CD8-positive, alpha-beta memory T cell (primary cell): ENCODE measurements at places on chromosomes 7 and 10. TPM values are rescaled to one million over a fixed set of nuclear protein-coding genes. Genes with fewer than 3 reads are reported as not detected.

DNA sequence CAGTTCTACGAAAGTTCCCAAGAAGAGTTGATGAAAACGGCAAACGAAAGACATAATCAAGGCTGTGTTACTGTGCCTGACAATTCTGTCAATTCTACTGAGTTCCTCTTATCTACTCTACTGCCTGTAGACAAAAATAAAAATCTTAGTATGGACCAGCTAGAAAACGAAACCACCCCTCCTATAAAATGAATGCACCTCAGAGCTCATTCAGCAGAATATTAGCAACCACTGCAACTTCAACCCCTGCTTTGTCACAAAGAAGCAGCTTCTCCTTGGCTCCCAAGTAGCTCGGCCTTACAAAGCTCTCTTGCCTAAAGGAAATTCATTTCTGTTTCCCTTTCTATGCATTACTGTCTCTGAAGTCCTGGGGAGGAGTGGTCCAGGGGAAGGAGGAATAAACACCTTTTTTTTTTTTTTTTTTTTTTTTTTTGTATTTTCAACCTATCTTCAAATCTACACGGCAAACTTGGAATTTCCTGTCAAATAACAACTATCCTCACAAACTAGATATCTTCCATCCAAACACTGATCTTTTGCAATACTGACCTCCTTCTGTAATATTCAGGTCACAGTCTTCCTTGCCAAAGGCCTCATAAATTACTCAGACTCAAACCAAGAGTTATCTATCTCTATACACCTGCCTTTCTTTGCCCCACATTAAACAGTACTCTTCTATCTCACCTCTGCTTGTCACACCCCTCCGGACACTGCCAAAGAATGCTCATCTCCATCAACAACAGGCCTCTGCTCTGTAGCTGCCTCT lies 74.3 kb downstream of the GLI3 start:
- H3K36me3 ChIP-seq: no peaks in the 10 kb centered on the region
- no peaks in the 10 kb centered on the region for H3K4me1 ChIP-seq
- H3K27me3 ChIP-seq: no peaks in the 10 kb centered on the region
- H3K27ac ChIP-seq: no peak overlapping the region
- DNase-seq: no peak

DNA sequence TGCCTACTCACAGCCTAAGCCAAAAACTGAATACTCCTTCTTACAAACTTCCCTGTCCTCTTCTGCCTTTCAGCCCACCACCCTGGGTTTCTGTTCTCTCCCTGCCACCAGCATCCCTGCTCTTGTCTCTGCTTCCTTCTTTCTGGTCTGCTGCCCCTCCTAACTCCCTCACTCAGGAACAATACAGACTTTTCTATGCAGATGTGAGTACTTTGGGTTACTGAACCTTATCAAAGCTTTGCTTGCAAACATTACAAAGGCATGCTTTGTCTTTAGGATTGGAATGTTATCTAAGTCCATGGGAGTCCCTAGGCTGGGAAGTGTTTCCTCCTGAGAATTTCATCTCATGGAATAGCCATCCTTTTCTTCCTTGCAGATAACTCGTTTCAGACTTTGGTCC lies 28.9 kb downstream of the CNNM1 start:
- no peak overlapping the region for H3K4me3 ChIP-seq
- H3K4me1 ChIP-seq: no peaks in the 10 kb centered on the region
- no peak for DNase-seq
- H3K36me3 ChIP-seq: no peaks in the 10 kb centered on the region
- no peaks in the 10 kb centered on the region for H3K27me3 ChIP-seq

DNA sequence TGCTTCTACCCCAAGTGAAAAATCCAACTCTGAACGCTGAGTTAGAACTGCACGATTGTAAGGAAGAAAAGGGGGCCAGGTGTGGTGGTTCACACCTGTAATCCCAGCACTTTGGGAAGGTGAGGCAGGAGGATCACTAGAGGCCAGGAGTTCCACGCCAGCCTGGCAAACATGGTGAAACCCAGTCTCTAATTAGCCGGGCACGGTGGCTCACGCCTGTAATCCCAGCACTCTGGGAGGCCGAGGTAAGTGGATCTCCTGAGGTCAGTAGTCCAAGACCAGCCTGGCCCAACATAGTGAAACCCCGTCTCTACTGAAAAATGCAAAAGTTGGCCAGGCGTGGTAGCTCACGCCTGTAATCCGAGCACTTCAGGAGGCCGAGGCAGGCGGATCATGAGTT lies 9.0 kb downstream of the GUSB start:
- H3K36me3 ChIP-seq: peaks cover 16% of the 10 kb centered on the region
- no peaks in the 10 kb centered on the region for H3K4me1 ChIP-seq
- H3K27ac ChIP-seq: no peak overlapping the region

DNA sequence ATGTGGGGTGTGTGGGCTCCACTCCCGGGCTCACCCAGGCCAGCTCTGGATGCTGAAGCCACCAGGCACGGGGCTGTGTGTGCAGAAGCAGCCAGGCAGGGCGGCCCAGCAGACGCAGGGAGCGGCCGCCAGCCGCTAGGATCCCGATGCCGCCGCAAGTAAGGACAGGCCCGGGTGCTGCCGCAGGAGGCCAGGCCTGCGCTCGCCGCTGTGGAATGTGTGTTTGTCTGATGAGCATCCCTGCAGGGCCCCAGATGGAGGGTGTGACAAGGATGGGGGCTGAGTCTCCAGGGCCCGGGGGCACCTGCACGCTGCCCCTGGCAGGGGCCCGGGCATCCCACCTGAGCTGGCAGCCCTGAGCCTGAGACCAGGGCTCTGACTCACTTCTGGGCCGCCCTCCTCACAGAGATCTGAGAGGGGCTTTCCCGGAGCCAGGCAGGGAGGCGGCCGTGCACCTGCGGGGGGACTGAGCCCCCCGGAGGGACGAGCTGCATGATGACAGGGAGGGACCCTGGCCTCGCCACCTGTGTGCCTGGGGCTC lies 101.5 kb downstream of the FOXL3 start:
- no peaks in the 10 kb centered on the region for H3K27me3 ChIP-seq
- no peak overlapping the region for H3K4me3 ChIP-seq
- H3K4me1 ChIP-seq: no peaks in the 10 kb centered on the region
- no peaks in the 10 kb centered on the region for H3K36me3 ChIP-seq
- no peak overlapping the region for H3K27ac ChIP-seq
- DNase-seq: no peak

DNA sequence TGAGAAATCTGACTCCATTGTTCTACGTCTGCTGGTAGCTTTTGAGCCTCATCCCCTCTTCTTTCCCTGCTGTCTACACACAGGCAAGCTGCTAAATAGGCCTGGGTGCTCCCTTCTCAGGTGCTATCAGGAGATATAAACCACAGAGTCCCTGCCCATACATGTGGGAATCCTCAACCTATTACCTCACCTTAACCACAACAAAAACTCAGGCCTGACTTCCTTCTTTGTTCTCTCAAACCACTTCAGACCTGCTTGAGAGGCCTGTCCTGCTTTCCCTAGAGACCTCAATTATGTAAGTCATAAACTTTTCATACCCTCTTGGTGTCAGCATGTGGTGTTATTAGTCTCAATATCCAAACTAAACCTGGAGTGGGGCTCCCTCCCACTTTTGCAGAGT lies 75.0 kb upstream of the MAGI2 start:
- H3K4me3 ChIP-seq: no peak overlapping the region
- no peaks in the 10 kb centered on the region for H3K4me1 ChIP-seq
- no peaks in the 10 kb centered on the region for H3K36me3 ChIP-seq
- H3K27ac ChIP-seq: no peak overlapping the region

GRCh38 chr10:110679486-110680272 lies 35.5 kb downstream of the RBM20 start:
- no peaks in the 10 kb centered on the region for H3K27me3 ChIP-seq
- no peak overlapping the region for H3K27ac ChIP-seq
- no peaks in the 10 kb centered on the region for H3K4me1 ChIP-seq
- DNase-seq: no peak
- H3K36me3 ChIP-seq: no peaks in the 10 kb centered on the region
- H3K4me3 ChIP-seq: no peak overlapping the region

- peaks cover 4% of the 10 kb centered on the region for H3K4me1 ChIP-seq
- H3K36me3 ChIP-seq: no peaks in the 10 kb centered on the region
- peak; percentile 20 for DNase-seq
Observed at GRCh38 chr7:141654551-141654950, 47.4 kb downstream of the DENND11 start.

DNA sequence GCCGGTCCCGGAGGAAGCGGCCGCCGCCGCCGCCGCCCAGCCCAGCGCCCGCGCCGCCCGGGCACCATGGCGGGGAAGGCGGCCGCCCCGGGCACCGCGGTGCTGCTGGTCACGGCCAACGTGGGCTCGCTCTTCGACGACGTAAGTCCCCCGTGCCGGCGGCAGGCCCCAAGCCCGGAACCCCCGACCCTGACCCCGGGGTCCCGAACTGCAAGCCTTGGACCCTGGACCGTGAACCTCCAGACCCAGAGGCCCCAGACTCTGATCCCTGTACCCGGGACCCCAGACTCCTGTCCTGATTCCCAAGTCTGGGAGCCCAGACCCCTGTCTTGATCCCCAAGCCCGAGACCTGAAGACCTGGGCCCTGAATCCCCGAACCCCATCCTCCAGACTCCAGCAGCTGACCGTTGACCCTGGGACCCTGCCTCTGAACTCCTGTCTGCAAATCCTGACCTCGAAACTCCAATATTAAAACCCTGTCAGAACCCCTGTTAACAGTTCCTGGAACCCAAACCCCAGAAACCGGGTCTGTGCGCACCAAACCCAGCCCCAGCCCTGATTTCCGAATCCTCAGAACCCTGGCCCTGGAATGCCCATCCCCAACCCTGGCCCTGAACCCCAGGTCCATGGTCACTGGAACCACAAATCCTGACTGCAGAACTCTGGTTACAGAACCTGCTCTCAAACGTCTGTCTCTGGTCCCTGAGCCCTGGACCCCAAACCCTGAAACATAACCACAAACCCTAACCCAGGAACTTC lies 623 bp downstream of the INPP5A start:
- no peaks in the 10 kb centered on the region for H3K27me3 ChIP-seq
- DNase-seq: no peak
- peak overlapping the region; percentile 74 for H3K4me3 ChIP-seq
- peaks cover 37% of the 10 kb centered on the region for H3K4me1 ChIP-seq

- H3K27me3 ChIP-seq: no peaks in the 10 kb centered on the region
- no peaks in the 10 kb centered on the region for H3K4me1 ChIP-seq
- no peak overlapping the region for H3K4me3 ChIP-seq
Observed at GRCh38 chr7:133646472-133647315, 393.8 kb downstream of the EXOC4 start.

GRCh38 chr10:124650820-124651401 lies 93.3 kb downstream of the FAM53B start:
- H3K27ac ChIP-seq: peak overlapping the region; percentile 75
- H3K4me1 ChIP-seq: peaks cover 100% of the 10 kb centered on the region
- no peaks in the 10 kb centered on the region for H3K27me3 ChIP-seq
- H3K4me3 ChIP-seq: peak overlapping the region; percentile 42

DNA sequence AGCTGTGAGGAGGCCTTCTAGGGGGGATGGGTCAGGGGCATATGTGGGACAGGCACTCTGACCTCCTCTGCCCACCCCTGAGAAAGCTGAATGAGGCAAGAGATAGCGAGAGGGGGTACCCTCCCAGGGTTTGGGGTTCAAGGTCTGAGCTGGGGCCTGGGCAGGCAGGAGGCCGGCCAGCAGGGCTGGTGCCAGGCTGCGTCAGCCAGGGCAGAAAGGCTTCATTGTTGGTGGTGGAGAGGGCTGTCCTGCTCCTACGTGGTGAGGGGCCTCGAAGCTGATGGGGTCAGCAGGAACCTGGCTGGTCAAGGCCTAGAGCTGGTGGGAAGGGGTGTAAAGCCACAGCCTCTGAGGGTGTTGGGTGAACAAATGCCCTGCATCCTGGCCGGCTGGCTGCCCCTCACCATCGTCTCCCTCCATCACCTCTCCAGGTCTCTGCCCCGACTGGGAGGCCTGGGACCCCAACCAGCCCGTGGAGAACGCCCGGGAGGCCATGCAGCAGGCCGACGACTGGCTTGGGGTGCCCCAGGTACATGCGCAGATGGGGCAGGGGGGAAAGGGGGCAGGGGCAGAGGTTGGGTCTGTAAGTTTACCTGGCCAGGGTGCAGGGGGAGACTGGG lies 6.6 kb downstream of the FLNC start:
- no peak for DNase-seq
- H3K4me1 ChIP-seq: no peaks in the 10 kb centered on the region
- H3K36me3 ChIP-seq: no peaks in the 10 kb centered on the region
- no peak overlapping the region for H3K27ac ChIP-seq
- no peak overlapping the region for H3K4me3 ChIP-seq

DNA sequence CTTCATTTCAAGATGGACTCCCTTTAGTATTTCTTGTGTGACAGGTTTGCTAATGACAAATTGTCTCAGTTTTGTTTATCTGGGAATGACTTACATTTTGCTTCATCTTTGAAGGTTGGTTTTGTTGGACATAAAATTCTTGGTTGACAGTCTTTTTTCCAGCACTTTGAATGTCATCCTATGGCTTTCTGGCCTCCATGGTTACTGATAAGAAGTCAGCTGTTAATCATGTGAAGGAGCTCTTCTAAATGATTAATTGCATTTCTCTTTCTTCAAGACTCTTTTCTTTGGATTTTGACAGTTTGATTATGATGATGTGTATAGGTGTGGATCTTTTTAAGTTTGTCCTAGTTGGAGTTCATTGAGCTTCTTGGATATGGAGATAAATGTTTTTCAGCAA lies 26.9 kb upstream of the HHEX start:
- no peak overlapping the region for H3K27ac ChIP-seq
- no peaks in the 10 kb centered on the region for H3K4me1 ChIP-seq
- H3K36me3 ChIP-seq: no peaks in the 10 kb centered on the region
- no peak overlapping the region for H3K4me3 ChIP-seq

GRCh38 chr7:80760292-80760691 lies 121.8 kb downstream of the CD36 start:
- no peak overlapping the region for H3K27ac ChIP-seq
- H3K27me3 ChIP-seq: no peaks in the 10 kb centered on the region
- DNase-seq: no peak
- no peaks in the 10 kb centered on the region for H3K36me3 ChIP-seq
- H3K4me1 ChIP-seq: no peaks in the 10 kb centered on the region

- no peaks in the 10 kb centered on the region for H3K36me3 ChIP-seq
- no peak for DNase-seq
- H3K4me3 ChIP-seq: no peak overlapping the region
- H3K4me1 ChIP-seq: no peaks in the 10 kb centered on the region
- H3K27me3 ChIP-seq: peaks cover 48% of the 10 kb centered on the region
Observed at GRCh38 chr10:99528494-99529441, 4.0 kb upstream of the NKX2-3 start.

DNA sequence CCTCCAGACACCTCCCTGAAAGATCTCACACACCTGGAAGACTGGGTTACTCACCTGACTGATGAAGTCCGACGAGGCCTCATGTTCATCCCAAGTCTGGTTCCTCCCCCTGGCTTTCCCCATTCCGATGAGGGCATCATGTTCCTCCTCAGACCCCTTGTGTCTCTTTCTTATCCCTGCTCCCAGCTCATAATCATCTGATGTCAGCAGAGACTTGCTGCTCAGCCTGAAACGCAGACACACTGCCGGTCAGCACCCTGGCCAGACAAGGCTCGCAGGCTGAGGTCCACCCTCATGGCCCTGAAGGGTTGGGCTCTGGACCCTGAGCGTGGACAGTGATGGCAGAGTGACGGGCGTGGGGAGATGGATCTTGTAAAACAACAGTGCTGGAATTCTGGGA lies 64.3 kb downstream of the TNRC18 start:
- no peak for DNase-seq
- H3K27ac ChIP-seq: no peak overlapping the region
- peaks cover 5% of the 10 kb centered on the region for H3K4me1 ChIP-seq

GRCh38 chr7:18760631-18761445 lies 265.3 kb downstream of the HDAC9 start:
- H3K27ac ChIP-seq: no peak overlapping the region
- no peaks in the 10 kb centered on the region for H3K36me3 ChIP-seq
- no peaks in the 10 kb centered on the region for H3K27me3 ChIP-seq
- no peak overlapping the region for H3K4me3 ChIP-seq
- DNase-seq: no peak

Gene CNOT4
- total RNA-seq: 21.5 TPM

Gene GIMAP7
- 47.3 TPM for total RNA-seq

Gene FAM180A
- not detected for total RNA-seq

Gene CALHM1
- total RNA-seq: not detected

Gene ICA1
- total RNA-seq: 0.33 TPM

Gene ELAPOR2
- 2.4 TPM for total RNA-seq

Gene SLC39A12
- total RNA-seq: not detected

Gene HIPK2
- 22.7 TPM for total RNA-seq

Gene OR2A12
- not detected for total RNA-seq
